Activated CD4-positive, alpha-beta T cell treated with anti-CD3 and anti-CD28 coated beads, Interleukin-2, amount 50 U/mL, for 4 hours (primary cell): ENCODE measurements at places on chromosomes 5 and 9.

DNA sequence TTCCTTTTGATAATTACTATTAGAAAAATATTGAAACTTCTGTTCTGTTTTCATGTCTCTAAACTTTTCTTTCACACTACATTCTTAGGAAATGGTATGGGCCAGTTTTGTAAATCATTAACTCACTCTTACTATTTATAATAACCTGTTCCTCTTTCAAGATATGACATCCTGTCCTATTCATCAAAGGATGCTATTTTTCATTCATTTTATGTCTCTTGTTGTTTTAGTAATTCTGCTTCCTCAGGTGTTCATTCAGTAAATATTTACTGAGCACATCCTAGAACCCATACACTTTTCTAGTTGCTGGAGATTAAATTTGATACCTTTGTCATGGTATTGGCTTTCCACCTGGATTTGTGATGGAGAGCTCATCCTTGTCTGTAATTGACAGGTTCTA lies 58.0 kb downstream of the GDA start:
- DNase-seq, result no peak

DNA sequence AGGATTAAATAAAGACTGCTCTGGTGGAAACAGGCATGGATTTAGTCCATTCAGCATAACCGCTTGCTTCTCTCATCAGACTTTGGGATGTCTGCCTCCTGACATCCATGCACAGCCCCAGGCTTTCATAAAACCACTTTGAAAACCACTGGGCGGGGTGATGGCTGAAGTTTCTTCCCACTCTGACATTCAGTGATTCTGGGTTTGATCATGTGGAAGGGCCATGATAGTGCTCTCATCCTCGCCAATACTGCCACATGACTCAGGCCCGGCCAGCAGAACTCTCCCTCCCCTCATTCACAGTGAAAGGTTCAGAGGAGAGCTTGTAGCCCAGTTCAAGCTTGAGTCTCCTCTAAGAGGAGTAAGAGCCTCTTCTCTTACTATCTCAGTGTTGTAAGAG lies 29.6 kb upstream of the GLRA1 start:
- DNase-seq, result no peak

DNA sequence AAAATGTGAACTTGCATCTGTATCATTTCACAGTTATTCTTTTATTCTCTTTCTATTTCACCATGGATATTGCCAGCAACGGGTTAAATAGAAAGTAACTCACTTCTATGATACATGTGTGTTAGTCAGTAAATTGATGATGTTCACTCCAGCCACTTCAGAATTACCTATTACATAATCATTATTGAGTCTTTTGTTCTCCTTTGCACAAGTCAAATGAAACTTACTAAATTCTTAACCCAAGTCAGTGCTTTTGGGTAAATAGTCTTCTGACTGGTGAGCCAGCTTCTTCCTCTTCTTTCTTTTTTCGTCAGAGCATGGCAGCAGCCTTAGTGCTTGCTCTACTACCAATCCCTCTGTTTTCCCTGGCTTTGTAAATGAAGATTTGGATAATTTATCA lies 344.3 kb downstream of the RAB3C start:
- DNase-seq, result no peak

DNA sequence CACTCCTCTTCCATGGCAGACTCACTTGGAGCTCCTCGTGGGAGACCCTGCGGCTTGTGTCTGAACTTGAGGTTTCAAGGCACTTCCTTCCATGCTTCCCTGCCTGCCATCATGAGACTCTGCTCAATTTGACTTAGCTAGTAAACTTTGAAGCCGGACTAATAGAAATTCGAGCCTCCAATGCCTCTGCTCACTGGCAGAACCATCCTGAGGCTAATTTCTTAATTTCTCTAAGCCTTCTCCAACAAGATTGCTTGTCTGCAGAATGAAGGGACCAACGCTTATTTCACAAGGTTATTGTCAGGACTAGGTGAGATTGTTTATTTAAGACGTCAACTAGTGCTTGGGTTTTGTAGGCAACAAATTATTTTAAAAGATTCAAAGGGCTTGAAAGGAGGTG lies 3.2 kb downstream of the POU4F3 start:
- no peak for DNase-seq

GRCh38 chr5:148827723-148828122 lies 1.3 kb downstream of the ADRB2 start:
- no peak for DNase-seq

DNA sequence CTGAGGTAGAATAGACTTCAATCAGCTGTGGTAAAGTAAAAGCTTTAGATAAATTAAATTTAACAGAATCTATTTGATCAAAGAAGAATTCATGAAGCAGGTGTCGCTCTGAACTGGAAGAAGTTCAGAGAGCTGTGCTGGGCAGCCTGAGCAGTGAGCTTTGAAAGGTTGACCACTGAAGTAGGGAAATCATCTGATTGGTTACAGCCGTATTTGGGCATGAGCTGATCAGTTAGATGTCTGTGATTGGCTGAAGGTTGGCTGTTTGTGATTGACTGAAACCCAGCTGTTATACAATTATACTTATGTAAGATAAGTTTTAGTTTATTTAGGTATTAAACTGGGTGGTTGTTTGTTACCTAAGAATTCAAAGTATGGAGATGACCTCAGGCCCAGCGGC lies 1174.6 kb downstream of the CDH9 start:
- no peak for DNase-seq

- DNase-seq, result no peak
Observed at GRCh38 chr5:5183933-5184332, 43.8 kb downstream of the ADAMTS16 start.

DNA sequence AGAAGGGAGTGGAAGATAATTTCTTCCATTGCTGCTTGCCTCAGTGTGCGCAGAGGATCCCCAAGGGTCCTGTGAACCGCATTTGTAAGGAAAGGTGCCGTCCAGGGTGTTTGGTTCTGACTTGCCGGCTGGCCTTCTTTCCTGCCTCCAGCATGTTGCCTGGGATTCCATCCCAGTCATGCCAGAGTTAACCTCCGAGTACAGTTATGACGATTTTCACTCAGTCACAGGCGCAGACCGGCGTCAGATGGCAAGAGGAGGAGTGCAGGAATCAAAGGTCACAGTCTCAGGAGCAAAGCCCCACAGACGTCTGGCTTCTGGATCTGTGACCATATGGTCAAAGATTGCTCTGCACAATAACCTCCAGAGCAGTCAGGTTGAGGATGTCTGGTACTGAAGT lies 5.9 kb upstream of the GADD45G start:
- DNase-seq, result no peak

- no peak for DNase-seq
Observed at GRCh38 chr9:93255994-93256877, 72.3 kb downstream of the WNK2 start.

GRCh38 chr5:124235576-124235975 lies 510.9 kb downstream of the ZNF608 start:
- DNase-seq, result no peak

GRCh38 chr5:152086668-152087067 lies 162.0 kb upstream of the GLRA1 start:
- no peak for DNase-seq

- no peak for DNase-seq
Observed at GRCh38 chr5:93322974-93323860, 257.8 kb downstream of the NR2F1-AS1 start.

DNA sequence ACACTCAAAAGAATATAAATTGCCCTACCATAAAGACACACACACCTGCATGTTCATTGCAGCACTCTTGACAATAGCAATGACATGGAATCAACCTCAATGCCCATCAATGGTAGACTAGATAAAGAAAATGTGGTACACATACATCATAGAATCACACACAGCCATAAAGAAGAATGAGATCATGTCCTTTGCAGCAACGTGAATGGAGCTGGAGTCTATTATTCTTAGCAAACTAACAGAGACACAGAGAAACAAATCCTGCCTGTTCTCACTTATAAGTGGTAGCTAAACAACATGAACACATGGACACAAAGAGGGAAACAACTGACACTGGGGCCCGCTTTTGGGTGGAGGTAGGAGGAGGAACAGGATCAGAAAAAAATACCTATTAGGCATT lies 2062.2 kb upstream of the CDH6 start:
- DNase-seq, result no peak

GRCh38 chr5:172830876-172831662 lies 3.0 kb upstream of the ERGIC1 start:
- no peak for DNase-seq

DNA sequence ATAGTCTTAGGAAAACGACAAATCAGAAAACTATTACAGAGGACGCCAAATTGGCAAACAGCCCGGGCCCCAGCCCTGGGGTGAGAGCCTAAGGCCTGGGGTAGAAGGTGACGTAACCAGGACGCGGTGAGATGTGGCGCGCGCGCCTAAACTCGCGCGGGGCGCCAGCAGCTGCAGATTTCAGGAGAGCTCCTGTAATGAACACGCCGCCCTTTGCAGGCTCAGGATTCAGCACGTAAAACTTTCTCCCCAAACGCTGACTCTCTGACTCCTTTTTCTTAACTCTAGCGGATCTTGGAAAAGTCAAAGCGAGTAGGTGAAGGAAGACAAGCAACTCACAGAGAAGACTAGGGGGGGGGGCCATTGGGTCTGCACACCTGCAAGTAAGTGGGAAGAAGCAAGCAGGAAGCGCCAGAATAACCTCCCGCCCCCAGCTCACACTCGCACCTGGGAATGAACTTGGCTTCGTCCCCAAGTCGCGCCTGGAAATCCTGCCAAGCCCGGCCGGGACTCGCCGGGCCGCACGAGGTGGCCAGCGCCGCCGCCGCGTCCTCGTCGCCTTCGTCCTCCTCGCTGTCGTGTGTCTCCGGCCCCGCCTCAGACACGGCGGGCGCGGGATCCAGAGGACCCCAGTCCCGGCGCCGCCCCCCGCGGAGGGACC lies 822 bp downstream of the RASEF start:
- no peak for DNase-seq

DNA sequence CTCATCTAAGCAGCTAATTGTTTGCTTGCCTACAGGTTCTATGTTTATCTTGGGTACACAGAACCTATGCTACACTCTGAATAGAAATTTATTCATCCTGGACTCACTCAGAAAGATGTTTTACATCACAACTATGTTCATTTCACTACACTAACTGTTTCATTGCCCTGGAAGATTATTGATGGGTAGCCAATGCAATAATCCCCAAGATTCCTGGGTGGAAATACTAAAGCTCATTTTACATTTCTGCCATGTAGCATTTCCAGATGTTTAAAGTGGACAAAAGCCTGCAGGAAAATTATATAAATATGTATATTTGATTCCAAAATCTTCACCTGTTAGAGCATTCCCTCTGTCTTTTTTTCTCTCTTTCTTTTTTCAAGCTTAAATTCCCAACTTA lies 51.9 kb upstream of the IL7R start:
- no peak for DNase-seq

- DNase-seq, result no peak
Observed at GRCh38 chr5:122182491-122182921, 53.2 kb downstream of the ZNF474 start.

DNA sequence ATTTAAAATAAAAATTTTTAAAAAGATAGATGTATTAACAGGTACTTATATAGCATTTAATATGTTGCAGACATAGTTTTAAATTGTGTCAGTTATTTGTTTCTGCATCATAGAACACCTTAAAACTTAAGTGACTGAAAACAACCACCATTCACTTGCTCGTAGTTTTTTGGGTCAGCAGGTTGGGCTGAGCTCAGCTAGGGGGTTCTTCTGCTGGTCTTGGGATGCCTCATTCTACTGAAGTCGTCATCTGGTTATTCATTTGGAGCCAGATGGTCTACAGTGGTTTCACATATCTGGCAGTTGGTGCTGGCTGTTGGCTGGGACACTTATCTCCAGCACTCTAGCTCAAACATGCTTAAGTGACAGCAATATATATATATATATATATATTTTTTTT lies 29.6 kb downstream of the PSAT1 start:
- DNase-seq, result no peak

- DNase-seq, result no peak
Observed at GRCh38 chr5:142303565-142303964, 21.3 kb downstream of the SPRY4 start.

GRCh38 chr5:125679522-125679921 lies 743.7 kb upstream of the GRAMD2B start:
- DNase-seq, result no peak

- DNase-seq, result no peak
Observed at GRCh38 chr5:33079548-33079947, 361.2 kb upstream of the TARS1 start.

- no peak for DNase-seq
Observed at GRCh38 chr5:54601411-54602230, 84.1 kb downstream of the SNX18 start.
